Activated T-helper 9 cell treated with anti-CD3 and anti-CD28 coated beads, Interleukin-2, amount 50 U/mL, for 16 hours (primary cell): ENCODE measurements at places on chromosomes 5 and 9.

GRCh38 chr9:8365466-8366160, 566.0 kb upstream of the DMAC1 start:
- no peak for DNase-seq

- DNase-seq: no peak
These were observed 52.1 kb upstream of the CACNA1B start for GRCh38 chr9:137825324-137825989.

GRCh38 chr5:149860801-149861322, 83.7 kb downstream of the PDE6A start:
- no peak for DNase-seq

GRCh38 chr5:43993634-43994351, 390.8 kb downstream of the NNT start:
- DNase-seq: no peak

- no peak for DNase-seq
These were observed 145.4 kb upstream of the NREP start for GRCh38 chr5:111902436-111902835.

DNA sequence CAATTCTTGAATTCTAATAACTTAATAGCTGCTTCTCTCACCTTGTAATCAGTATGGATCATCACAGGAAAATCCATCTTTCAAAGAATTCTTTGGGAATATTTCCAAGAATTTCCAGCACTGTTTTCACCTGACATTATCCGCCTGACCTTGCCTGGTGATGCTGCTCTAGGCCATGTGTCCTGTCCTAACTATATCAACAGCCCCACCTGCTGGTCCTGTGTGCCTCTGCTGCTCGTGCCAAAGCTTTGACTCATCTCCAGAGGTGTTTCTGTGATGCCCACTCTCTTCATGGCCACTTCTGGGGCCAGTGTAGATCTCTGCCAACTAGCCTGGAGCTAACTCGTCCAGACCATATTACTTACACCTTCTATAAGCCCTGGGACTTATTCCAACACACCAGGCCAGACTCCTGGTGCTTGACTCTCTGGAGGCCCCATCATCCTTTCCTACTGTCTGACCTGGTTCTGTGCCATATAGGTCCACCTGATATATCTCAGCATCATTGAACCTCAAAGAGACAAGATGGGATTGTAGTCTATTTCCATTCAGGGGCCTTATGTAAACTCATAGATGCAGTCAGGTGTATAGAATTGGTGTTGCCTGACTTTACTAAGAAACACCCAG, 67.5 kb upstream of the CKMT2 start:
- DNase-seq: peak; percentile 11

DNA sequence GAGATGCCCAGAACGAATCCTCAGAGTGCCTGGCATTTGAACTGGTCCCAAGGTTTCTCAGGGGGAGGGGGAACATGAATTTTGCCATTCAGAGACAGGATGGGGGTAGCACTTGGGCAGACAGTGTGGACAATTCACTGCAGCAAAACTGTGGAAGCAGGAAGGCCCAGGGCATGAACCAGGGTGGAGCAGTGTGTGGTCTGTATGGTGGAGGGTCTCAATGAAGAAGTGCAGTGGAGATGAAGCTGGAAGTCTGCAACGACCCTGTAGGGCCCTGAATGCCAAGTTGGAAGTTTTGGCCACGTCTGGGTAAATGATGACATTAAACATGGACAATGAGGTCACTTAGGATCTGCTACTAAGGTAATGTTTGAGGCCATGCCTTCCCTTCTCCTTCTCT, 273.9 kb downstream of the CDK5RAP2 start:
- no peak for DNase-seq

DNA sequence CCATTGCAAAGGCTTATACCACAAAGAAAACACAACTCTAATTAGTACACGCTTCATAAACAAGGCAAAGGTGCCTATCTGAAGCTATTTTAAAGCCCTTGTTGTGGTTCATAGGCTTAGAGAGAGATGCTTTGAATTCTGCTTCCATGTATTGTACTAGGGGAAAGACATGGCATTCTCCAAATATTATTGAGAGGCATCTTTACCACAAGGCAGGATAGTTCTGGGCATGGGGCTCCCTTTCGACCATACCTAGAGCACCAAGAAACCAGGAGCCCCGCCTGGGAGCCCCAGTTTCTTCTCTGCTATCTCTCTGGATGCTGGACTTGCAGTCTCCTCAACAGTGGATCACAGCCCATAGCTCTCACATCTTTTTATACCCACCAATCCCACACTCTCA, 93.7 kb downstream of the NFIB start:
- no peak for DNase-seq

DNA sequence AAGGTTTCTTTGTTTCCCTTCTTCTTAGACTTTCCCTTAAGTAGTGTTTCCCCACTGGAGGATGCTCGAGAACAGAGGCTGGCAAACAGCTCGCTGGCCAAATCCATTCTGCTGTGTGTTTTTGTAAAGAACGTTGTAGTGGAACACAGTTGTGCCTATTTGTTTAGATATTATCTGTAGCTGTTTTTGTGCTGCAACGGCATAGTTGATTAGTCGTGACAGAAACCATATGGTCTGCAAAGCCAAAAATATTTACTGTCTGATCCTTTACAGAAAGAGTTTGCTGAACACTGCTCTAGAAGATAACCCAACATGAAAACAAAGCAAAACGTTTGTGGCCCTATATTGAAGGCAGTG, 47.0 kb upstream of the EGFLAM start:
- DNase-seq: no peak

DNA sequence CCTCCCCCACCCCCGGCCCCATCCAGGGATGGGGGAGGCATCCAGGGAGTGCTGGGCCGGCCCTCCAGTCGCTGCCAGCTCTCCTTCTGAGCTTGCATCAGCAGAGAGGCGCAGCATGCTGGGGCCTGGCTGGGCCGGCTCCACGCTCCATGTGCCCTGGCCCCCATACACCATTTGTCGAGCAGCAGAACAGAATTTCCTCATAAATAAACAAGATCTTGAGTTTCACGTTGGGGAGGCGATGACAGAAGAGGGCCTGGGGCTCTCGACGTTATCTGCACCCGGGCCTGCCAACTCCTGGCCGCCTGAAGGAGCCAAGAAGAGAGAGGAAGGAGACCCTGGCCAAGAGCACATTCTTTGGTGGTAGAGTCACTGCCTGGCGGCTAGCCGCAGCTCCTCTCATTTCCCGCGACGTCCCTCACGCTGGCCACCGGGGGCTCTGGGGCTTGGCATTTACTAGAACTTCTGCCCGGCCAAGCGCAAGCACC, 177.0 kb downstream of the FGF18 start:
- DNase-seq: no peak

DNA sequence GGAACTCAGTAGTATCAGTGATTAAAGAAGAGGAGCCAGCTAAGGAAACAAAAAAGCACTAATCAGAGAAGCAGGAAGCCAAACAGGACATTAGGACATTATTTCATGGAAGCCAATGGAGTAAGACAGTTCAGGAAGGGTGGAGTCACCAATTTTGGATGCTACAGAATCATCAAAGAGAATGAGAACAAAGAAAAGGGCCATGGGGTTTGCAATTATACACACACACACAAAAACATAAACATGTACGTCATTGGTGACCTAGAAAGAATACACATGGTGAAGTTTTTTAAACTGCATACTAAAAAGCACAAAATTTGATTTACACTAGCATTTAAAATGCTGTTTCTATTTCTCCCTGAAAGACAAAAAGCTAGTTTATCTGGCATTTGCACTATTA, 96.8 kb upstream of the MRPS30 start:
- no peak for DNase-seq

- DNase-seq: no peak
These were observed 107.6 kb downstream of the MSX2 start for GRCh38 chr5:174832025-174832424.

GRCh38 chr5:107954254-107954653, 283.5 kb upstream of the EFNA5 start:
- no peak for DNase-seq

DNA sequence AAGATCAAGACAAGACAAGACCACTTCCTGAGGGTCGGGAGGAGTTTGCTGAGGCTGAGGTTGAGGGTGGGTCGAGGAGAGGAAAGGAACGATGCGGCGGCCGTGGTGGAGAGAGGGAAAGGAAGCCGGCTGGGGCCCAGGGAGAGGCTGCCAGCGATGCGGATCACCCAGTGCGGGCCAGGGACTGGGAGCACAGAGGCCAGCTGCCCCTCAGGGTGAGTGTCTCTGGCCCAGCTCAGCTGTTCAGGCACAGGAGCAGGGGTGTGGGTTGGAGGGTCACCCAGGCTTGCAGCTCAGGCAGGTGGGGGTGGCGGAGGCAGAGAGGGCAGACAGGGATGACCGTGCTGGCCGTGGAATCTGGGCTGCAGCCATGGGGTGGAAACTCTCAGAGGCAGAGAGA, 99.5 kb downstream of the FGF18 start:
- no peak for DNase-seq

DNA sequence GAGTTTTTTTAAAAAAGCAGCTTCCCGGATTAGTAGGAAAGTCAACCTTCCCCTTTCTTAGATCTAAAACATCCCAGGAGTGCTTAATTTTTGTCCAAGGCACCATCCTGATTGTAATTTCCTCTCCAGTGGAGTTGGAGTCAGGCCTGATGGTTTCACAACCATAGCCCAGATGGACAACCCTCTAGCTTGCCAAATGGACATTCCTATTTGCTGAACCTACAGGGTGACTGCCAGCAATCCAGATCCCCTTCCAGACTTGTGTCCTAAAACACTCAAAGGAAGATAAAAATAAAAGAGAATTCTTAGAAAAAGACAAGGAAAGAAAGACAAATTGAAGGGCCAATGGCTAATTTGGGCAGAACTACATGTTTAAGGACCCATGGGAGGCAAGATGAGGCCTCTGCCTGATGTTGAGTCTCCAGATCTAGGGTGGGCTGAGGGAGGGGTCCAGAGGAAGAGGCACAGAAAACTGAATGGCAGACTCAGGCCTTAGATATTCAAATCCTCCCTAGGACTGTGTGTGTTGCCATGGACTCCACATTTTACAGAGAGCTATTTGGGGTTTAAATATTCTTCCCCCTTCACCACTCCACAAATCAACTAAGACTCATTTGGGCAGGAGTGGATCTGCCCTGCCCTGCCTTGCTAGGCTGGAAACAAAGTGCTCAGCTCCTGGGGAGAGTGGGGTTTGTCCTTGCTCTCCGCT, 38.5 kb upstream of the SLC44A1 start:
- no peak for DNase-seq

DNA sequence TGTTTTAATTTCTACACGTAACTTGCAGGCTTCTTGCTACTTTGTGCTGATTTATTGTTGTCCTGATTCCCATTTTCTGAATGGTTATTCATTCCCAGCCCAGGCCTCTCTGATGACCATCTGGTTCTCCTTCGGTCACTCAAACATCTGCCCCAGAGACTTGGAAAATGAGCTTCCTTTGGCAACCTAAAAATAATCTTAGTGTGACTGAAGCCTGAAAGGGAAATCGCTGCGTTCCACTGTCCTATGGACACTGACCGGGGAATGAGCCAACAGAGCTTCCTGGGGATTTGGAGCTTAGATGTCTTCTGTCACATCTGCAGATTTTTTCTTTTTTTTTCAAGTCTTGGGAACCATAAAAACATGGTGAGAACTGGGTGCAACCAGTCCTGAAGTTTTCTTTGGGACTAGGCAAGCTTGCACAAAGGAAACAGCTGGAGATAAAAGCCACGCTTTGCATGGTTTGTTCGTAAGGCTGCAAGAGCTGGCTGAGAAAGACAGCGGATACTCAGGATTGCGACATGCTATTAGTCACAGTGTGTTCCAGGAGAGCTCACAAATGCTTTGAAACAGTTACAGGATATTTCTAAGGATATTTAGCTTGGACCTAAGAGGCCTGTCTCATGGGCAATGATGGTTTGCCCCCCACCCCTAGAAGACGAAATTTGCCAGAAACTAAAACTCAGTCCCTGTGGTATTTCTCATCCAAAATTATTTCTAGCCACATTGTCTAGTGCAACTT, 146.2 kb downstream of the GOLPH3 start:
- no peak for DNase-seq
